ENCODE measurements at places on chromosomes 3 and 15.

DNA sequence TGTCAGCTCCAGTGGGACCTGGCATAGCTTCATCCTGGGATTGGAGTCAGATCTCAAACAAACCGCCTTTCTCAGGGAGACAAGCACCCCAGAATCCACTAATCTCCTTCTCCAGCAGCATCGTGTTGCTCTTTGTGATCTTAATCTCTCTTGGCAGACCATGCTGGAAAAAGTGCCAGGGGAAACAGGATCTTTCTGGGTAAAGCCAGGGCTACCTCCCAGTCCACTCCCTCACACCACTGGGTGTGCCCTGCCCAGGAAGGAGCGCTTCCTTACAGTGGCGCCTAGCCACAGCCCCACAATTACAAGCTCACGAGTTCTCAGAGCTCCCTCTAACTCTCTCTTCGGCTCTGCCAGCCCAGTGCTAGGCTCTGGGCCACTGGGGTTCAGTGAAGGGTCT, 32.2 kb downstream of the RPLP1 start:
- DNase-seq: no peak

DNA sequence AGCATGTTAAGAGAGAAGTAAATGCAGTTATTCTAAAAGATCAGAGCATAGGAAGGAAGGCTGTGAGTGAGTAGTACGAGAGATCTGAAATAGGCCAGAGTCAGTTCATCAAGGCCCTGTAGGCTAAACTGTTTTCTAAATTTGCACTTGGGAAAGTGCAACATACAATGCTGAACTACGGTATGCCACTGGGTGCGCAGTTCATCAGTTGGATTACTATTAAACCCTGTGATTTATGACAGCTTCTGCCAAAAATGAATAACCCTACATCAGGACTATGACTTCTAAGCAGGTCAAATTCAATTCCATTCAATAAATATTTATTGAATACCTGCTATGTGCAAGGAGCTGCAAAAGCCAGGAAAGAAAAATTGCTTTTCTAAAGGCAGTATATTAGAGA, 10.8 kb downstream of the CBLB start:
- no peak for DNase-seq

DNA sequence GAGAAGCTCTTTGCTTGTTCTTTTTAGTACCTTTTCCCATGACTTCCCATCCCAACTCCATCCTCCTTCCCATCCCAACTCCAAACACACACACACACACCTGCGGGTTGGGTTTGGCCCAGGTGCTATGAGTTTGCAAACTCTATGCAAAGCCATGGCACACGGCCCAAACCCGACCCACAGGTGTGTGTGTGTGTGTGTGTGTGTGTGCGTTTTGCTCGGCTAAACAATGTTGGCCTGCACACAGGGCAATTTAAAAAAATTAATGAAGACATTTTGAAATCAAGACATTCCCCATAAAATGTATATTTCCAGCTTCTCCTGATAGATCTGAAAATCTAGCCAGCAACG, 103.7 kb upstream of the TLE3 start:
- DNase-seq: no peak

DNA sequence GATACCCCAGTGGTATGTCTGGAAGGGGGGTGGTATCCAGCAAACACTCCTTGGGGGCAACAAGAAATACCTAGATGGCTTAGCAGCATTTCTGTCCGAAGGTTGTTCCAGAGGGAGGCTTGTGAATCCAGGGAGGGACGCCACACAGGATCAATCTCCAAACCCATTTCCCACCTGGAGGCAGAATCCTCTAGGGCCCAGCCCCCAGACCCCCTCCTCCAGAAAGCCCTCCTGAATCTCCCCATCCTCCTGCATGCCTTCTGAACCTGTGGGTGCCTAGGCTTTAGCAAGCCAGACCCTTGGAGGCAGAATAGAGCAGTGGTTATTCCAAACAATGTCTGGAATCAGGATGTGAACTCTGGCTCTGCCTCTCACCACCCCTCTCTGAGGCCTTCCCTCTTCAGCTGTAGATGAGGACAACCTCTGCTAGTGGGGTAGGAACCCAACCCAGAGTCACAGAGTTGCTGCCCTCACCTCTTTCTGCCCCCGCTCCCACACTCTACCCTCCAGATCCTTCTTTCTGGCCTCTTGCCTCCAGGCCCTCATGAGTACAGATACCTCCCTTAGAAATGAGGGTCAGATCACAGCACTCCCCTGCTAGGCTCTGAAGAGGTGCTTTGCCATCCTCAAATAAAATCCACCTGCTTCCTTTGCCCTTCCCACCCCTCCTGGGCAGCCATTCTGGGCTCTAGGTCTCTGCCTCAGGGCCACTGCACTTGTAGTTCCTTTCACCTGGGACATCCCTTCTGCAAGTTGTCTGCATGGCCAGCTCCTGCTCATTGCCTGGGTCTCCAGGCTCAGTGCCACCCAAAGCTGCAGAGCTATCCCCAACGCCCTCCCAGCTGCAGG, 8.1 kb downstream of the CISH start:
- no peak for DNase-seq

- DNase-seq: peak; percentile 57
Observed at GRCh38 chr3:186967686-186968085, 37.4 kb downstream of the ST6GAL1 start.

GRCh38 chr15:40762919-40763800, 708 bp upstream of the GCHFR start:
- DNase-seq: no peak

GRCh38 chr15:22979238-22980188, 655 bp downstream of the CYFIP1 start:
- no peak for DNase-seq

DNA sequence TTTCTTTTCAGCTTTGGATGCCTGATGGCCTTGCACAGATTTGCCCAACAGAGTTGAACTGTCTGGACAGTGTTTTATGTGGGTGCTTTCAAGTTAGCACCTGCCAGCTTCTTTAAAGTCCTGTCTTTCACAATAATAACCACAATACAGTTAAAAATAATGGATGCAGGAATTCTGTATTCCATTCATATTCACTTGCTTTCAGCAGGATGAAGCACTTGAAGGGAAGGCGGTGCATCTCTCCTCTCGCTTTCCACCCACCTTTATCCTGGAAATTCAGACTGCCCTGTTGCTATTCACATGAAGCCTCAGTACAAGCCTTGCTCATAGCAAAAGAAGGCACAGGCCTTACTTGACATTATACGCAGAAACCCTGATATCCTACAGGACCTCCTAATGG, 26.5 kb upstream of the GYG1 start:
- no peak for DNase-seq

DNA sequence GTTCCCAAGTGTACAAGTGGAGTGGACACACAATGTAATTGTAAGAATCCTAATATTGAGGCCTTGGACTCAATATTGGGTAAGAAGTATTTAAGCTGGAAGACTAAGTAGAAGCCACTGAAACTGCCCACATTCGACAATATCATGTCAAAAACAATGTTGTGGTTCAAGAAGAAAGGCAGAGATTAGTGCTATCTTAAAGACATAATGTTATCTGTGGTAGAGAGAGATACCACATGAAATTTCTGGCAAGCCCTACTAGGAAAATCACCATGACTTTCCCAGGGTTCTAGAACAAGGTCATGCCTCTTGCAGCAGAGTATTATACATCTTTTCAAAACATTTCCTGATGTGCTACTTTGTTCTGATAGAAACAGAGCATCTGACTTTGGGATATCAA, 192.6 kb downstream of the RAP2B start:
- no peak for DNase-seq

DNA sequence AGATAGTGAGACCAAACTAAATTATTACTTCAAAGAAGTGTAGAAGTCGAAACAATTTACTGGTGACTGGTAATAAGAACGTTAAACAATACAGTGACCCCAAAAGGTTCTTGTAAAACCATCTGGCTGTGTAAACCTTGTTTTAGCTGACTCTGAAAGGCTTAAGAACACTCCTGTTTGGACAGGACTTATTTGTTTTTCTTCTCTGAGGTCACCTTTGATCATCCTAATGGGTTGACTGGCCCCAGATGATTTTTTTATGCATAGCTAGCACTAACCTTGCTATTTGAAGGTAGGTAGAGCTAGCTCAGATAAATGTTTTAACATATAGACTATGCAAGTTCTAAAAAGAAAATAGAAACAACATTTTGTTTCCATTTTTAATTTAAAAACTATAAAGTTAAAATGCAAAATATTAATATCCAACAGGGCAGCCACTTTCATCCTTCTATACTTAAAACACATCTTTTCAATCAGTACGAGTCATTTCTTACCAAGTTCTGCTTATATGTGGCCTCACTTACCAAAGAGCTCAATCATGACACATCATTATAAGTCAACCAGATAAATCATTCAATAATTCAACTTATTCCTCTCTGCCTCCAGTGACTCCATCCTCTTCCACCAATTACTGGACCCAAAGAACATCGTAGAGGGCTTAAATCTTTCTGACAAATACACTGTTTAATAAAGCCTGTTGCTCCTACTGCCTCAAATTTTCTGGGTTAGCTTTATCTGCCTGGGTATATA, 158.8 kb downstream of the SSR3 start:
- DNase-seq: no peak

DNA sequence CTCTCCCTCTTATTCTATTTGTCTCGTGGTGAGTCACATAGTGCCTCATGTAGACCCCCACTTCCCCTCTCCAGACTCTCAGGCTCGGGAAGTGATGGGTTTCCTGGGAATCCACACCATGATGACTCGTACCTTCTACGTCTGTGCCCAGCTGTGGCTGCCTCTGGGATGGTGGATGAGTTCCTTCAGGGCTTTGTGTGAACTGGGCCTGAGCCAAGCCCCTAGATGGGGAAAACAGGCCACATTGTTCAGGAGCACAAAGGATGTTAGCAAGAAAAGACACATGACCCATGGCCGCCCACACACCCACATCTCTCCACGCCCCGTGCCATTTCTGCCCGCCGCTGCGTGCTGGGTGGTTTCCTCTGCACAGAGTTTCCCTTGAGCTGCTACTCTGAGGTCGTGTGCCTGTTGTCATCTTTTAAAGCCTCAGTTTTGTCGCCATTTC, 10.5 kb downstream of the ISG20 start:
- peak; percentile 49 for DNase-seq

DNA sequence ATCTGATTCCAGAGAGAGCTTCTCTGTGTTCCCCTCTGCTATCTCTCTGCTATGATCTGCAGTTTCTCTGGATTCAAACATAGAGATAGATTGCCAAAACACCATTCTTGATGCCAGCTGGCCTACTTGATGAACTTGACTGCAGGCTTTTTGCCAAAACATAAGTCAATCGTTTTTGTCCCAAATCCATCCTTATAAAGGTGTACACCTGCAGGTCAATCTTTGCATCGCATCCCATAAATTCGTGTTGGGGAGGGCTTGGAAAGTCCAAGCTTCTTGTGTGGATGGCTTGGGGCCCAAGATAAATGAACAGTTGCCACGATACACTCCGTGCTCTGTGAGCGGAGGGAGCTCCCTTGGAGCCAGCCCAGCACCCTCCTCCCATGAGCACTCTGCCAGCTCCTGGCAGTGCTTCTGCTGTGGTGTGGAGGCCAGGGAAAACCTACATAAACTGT, 2.7 kb downstream of the CERS3 start:
- no peak for DNase-seq

DNA sequence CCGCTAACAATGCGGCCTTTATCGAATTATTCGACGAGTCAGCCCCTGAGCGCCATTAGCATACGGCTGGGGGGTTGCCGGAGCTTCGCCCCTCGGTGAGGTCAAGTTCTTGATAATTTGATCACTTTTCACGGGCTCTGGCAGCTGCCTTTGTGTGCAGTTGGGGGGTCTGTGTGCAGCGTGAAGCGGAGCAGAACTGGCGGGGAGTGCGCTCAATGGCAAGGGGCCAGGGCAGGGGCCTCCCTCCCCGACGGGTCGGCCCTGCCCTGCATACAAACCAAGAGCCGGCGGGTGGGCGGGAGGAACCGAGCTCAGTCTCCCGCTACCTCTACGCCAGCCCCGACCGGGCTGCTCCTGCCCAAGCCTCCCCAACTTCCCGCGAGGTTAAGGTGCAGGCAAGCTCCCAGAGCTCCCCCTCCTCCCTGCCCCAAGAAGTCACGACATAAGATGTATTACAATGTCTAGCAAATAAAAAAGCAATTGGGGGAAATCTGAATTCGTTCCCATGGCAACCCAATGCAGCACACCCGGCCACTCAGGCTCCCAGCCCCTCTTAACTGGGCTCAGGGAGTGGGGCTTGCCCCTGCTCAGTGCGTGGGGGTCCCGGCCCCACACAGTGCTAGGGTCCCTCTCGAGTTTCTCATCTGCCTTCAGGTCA, 34.1 kb upstream of the POLG start:
- DNase-seq: no peak

DNA sequence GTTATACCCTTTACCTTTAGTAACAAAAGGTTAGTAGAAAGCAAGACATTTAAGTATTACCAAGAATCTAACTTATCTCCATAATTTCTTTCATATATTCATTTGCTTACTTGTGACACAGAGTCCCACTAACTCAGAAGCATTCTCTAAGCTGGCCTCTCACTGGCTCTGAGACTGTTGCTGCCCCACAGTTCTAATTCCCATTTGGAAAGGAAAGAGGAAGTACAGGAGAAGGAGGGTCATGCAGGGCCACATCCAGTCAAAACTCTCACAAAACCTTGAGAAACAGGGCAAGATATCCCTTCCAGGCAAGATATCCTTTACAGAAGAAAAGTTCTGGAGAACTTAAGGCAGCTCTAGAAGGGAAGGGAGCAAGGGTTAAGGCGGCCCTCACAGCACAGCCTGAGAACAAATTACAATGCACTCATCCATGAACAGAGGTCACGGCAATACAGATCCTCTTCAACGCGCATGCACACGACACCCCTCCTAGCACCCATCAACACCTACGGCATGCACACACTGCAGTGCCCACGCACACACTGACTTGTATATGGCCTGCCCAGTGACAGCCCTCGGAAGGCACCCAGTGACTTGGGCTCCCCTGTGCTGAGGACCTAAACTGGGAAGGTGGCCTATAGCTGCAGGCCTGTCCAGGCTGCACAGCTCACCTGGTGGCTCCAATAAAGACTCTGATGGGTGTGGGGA, 13.0 kb upstream of the MYO5C start:
- DNase-seq: no peak

GRCh38 chr3:138180375-138181029, 5.8 kb upstream of the DBR1 start:
- DNase-seq: no peak

- DNase-seq: no peak
Observed at GRCh38 chr3:149590691-149591441, 67.0 kb downstream of the WWTR1 start.

DNA sequence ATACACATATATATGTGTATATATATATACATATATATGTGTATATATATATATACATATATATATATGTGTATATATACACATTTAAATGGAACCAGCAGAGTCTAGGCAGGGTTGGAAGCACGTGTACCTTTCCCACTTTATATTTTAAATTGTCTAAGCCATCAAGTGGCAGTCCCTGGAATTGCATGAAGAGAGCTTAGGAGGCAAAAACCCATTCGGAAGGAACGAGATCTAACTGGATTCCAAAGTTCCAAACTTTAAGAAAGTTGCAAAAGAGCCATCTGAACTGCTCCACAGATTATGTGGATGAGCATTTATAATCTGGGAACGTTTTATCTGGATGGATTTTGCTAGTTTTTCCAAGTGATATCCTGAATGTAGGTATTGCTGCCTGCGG, 186.5 kb downstream of the FOXP1 start:
- no peak for DNase-seq

Measured in smooth muscle cell of the brain vasculature (primary cell).